Left cardiac atrium (tissue), 4 donors: ENCODE measurements at places on chromosomes 6 and 20. TPM values are rescaled to one million over a fixed set of nuclear protein-coding genes. Genes with fewer than 3 reads are reported as not detected.

The PDE7B gene
- 10.3 TPM for total RNA-seq

The DBNDD2 gene
- 177 TPM for total RNA-seq

The CD93 gene
- total RNA-seq: 46.3 TPM

The CRISP2 gene
- total RNA-seq: not detected

The KIAA0408 gene
- 1.5 TPM for total RNA-seq

The AGER gene
- total RNA-seq: 2.4 TPM

The KCNK16 gene
- total RNA-seq: not detected

The DLL1 gene
- 19.0 TPM for total RNA-seq

The CDH26 gene
- total RNA-seq: 1.4 TPM

The SERINC3 gene
- total RNA-seq: 83.9 TPM

The EPPIN gene
- total RNA-seq: not detected

The HLA-DQA1 gene
- total RNA-seq: 8.3 TPM
